ENCODE measurements at places on chromosomes 2 and 18.

- DNase-seq: no peak
Measured at GRCh38 chr2:15758848-15759247, 167.2 kb downstream of the DDX1 start.

- DNase-seq: peak; percentile 33
Measured at GRCh38 chr18:2400701-2401196, 170.6 kb downstream of the METTL4 start.

GRCh38 chr2:43178602-43179542 is 47.5 kb downstream of the ZFP36L2 start:
- peak; percentile 82 for DNase-seq

DNA sequence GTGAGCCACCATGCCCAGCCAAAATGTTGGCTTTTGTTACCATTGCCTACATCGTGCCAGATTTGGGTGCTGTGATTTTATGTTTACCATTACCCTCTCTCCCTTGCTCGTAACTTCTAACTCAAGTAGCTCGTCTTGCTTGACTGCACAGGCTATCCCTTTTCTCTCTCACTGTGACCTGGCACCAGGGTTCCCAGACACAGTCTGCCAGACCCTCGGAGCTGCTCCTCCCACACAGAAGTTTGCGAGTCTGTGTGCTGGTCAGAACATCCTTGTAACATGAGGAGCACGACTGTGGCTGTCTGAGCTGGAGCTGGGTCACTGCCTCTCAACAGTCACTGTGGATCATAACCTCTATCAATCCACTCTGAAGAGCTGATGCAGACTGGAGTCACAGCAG is 152.5 kb upstream of the ACKR3 start:
- no peak for DNase-seq

DNA sequence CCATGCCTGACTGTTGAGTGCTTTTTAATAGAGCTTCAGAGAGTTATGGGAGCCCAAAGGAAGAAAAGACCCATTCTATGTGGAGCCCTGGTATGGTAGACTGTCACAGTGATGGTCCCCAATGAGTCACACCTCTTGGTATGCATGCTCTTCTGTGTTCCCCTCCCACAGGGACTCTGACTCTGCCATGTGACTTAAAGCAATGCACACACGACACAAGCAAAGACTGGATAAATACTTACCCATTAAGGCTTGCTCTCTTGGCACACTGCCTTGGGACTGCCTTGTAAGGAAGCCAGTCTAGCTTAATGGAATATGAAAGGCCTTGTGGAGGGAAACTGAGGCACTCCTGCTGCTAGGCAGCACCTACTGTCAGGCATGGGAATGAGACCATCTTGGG is 16.7 kb upstream of the DTNB start:
- peak; percentile 72 for DNase-seq

GRCh38 chr2:216830346-216830745 is 29.5 kb downstream of the TNP1 start:
- no peak for DNase-seq

GRCh38 chr2:195664528-195664927 is 7.5 kb downstream of the SLC39A10 start:
- DNase-seq: peak; percentile 17

GRCh38 chr2:109558076-109558882 is 55.5 kb downstream of the SEPTIN10 start:
- DNase-seq: peak; percentile 55

DNA sequence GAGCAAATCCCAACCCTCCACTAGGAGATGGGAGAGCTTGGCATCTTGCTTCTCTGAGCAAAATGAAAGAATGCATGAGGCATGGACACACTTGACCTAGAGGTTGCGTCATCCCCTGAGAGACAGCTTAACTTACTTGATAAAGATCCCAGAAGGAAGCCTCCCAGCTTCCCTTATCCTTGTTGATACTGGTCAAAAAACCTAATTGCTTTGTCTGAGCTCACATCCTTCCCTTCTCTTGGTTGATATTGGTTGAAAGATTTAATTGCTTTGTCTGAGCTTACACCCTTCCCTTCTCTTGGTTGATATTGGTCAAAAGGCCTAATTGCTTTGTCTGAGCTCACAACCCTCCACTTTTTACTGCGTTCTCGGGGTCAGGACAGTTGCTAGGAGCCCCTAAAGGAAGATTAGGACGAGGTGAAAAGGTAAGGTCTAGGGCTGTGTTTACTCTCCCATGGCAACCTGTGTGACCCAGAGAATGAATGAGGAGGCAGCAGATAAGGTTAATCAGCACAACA is 12.2 kb upstream of the BOD1L2 start:
- peak; percentile 8 for DNase-seq

DNA sequence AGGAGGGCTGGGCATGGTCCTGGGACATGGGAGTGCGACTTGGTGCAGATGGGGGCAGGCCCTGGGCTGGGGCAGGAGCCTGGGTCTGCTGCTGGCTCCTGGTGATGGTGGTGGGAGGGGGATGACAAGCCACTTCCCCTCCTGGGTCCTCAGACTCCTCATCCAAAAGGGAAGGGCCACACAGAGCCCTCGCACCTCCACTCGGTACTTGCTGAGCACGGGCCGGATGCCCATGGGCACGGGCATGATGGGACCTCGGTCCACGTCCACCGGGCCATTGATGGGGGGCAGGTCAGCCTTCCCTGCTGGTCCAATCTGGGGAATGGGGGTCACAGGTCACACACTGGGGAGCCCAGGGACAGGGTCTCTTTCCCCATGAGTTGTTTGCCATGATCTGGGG is 4.1 kb downstream of the OTOF start:
- DNase-seq: no peak

- no peak for DNase-seq
Measured at GRCh38 chr2:7430869-7431641, 513.8 kb downstream of the RNF144A start.

DNA sequence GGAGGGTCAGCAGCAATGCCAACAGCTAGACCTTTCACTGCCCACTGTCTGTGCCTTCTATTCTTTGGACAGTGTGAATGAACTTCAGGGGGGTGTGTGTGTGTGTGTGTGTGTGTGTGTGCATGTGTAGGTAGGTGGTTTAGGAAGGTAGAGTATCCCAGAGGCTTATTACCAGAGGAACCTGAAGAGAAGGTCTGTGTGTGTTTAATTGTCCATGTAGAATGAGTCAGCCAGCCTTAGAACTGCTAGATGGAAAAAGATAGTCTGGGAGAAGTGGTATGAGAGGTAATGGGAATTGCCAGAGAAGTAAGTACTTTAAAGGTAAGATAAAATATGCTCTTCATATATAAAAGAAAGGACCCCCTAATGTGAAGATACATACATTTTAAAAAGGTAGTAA is 522.2 kb downstream of the PIK3C3 start:
- DNase-seq: no peak

- DNase-seq: no peak
Measured at GRCh38 chr2:45872211-45872610, 220.7 kb downstream of the PRKCE start.

DNA sequence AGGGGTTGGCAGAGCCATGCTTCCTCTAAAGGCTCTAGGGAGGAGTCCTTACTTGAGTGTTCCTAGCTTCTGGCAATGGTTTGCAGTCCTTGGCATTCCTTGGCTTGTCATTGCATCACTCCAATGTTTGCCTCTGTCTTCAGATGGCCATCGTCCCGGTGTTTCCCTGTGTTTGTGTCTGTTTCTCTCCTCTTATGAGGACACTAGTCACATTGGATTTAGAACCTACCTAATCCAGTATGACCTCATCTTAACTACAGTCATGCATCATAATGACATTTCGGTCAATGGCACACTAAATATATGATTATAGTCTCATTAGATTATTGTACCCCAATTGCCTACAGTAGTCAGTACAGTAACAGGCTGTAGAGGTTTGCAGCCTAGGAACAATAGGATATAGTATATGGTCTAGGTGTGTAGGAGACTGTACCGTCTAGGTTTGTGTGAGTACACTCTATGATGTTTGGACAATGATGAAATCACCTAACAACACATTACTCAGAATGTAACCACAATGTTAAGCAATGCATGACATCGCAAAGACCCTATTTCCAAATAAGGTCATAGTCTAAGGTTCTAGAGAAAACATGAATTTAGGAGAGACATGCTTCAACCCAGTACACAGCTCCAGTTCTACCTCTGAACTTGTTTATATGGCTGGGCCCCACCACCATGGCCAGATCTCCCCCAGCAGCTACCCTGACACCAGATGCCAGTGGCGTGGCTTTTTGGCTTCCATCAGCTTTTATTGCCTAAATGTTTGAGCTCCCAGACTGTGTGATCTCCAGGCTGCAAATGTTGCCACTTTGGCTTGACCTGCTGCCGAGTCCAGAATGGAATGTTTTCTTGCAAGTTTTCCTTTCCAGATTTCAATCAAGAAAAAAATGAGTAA is 22.1 kb downstream of the SRD5A2 start:
- peak; percentile 49 for DNase-seq

- DNase-seq: peak; percentile 74
Measured at GRCh38 chr2:241877989-241878970, 8.8 kb downstream of the RTP5 start.

DNA sequence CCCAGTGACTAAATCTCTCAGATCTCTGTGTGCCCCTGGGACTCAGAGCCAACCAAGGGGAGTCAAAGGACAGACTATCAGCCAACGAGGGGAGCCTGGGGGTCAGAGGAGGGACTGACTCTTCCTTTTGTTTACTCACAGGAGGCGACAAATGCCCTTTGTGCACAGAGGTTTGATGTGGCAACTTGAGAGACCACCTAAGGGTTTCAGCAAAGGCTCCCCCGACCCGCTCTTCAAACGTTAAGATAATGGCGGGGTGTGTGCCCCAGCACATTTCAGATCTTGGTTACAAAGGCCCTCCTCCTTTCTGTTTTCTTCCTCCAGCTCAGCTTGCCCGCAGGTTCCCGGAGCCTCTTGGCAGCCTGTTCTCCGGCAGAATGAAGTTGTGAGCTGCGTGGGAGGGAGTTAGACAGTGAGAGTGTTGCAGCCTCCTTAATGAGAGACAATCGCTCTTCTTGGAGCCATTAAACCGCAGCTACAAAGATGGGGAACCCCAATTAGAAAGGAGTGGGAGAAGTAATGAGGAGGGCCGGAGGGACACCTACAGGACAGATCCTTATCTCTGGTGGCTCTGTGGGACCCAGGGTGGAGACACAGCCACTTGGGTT is 76.2 kb downstream of the KIAA2012 start:
- DNase-seq: peak; percentile 68

DNA sequence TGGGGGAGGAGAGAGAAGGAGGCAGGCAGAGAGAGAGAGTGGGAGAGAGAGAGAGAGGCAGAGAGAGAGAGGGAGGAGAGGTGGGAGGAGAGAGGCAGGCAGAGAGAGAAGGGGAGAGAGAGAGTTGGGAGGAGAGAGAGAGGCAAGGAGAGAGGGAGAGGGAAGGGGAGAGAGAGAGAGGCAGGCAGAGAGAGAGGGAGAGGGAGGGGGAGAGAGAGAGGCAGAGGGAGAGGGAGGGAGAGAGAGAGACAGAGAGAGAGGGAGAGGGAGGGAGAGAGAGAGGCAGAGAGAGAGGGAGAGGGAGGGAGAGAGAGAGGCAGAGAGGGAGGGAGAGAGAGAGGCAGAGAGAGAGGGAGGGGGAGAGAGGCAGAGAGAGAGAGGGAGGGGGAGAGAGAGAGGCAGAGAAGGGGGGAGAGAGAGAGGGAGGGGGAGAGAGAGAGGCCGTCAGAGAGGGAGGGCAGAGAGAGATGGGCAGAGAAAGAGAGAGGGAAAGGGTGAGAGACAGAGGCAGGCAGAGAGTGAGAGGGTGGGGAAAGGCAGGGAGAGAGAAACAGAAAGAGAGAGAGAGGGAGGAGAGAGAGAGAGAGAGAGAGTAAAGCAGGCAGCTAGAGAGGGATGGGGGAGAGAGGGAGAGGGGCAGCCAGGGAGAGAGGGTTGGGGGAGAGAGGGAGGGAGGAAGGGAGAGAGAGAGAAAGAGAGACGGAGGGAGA is 122.2 kb upstream of the PXDN start:
- DNase-seq: no peak

DNA sequence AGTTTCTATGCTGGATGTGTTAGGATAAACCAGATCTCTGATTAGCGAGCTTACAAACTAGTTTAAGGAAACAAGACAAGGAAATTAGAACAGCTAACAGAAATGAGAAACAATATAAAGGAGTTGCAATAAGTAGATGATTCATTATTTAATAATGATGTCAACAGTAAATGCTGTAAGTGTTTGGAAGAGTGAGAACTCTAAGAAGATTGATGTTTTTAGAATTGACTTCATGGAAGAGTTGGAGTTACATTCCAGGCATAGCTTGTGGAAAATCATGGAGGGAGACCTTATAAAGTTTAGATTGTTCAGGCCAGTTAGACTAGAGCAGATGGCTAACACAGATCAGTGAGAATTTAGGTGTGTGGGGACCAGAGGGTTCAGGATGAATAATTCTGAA is 32.6 kb downstream of the PPP1R1C start:
- peak; percentile 65 for DNase-seq

DNA sequence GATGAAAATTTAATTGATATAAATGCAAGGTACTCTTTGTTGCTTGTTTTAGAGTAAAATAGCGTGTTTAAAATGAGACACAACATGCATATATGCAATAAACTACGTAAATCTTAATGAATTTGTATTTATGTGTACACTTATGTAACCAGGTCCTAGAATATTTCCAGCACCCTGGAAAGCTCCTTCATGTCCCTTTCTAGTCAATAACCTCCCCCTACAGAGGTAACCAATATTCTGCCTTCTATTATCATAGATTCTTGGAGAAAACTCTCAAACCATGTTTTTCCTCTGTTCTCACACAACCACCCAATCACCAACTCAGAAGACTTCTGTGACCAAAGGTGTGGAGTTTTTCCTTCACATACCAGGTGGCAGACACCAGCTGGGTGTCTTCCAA is 79.6 kb upstream of the THUMPD2 start:
- DNase-seq: no peak

DNA sequence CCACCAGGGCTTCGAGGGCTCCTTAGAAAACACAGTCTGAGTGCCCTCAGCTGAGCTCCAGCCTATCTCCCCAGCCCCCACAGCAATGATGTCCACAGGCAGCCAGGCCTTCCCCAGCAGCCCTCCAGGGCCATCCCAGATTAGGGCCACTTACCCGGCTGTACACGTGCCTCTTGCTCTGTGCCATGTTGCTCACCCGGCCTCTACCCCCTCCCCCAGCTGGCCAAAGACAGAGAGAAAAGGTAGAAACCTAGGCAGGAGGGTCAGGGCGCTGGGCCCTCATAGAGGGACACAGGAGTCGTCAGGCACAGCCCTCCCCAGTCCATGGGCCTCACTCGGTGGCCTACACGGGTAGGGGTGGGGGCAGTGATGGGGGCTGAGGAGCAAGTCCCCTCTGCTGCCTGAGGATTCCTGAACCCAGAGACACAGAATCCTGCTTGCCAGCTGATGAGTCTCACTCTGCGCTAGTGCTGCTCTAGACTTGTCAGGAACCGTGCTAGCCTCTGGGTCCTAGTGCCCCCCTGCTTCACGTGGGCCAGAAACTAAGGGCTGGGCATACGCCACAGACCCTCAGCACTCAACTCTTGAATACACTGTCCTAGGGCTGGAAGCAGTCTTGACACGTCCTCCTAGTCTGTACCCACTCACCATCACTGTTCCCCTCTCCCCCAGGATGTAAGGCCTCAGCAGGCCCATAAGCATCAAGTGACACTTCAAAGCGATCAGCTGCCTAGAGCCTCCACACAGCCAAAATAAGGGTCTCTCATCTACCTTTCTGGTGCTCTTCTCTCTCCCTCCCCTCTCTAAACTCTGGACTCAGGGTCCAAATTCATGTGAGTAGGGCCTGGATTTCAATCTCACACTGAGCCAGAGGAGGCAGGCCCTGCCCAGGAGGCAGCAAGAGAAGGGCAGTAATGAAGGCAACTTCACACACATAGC is at the start of gene DCTN1:
DCTN1 (minus strand) TSS at position 461 of the 939 bp plus-strand sequence; CDS start at position 187, 274 bp downstream.
- peak; percentile 70 for DNase-seq

GRCh38 chr2:130828461-130828860 is 8.3 kb upstream of the ARHGEF4 start:
- no peak for DNase-seq
